ENCODE measurements at places on chromosomes 11 and 22.

DNA sequence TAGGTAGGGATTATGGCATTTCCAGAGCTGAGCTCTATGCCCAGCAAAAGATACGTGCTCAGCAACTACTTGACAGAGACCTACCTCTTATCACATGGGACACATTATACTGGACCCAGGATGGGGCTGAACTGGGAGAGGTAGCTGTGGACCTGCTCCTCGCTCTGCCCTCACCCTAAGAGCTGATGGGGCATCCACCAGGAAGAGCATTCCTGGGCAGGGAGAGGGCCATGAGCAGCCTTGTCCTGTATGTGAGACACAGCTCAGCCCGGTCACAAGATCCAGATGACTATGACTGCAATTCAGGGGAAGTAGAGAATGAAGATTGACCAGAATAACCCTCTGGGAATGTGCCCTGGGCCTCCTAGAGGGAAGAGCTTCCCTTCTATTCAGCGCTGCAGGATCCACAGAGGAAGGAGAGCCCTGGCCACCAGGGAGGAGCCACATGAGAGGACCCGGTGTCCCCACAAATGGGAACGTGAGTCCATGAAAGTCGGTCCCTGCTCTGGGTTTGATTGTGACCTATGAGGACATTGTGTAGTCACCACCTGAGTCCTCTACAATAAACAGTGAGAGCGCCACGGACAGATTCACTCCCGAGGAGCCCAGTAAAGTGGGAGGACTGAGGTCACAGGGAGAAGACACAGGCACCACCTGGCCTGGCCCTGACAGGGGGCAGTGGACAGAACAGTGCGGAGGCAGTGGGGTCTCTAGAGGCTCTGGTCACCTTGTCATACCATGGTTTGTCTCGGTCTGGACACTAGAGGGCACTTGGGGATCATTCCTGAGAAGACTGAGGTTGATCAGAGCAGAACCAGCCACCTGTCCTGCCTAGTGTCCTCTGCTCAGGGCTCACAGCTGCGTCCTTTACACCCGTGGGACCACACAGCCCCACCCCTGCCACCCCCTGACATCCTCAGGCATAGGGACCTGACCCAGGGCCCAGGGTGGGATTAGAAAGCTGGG, 99.5 kb downstream of the ZNF280B start:
- peak; percentile 54 for DNase-seq

GRCh38 chr22:48299124-48299523, 1528.5 kb downstream of the BRD1 start:
- no peak for DNase-seq

- no peak for DNase-seq
Measured at GRCh38 chr11:130315354-130315970, 745 bp upstream of the ZBTB44 start.

GRCh38 chr11:64869571-64870175, 8.7 kb downstream of the EHD1 start:
- no peak for DNase-seq

DNA sequence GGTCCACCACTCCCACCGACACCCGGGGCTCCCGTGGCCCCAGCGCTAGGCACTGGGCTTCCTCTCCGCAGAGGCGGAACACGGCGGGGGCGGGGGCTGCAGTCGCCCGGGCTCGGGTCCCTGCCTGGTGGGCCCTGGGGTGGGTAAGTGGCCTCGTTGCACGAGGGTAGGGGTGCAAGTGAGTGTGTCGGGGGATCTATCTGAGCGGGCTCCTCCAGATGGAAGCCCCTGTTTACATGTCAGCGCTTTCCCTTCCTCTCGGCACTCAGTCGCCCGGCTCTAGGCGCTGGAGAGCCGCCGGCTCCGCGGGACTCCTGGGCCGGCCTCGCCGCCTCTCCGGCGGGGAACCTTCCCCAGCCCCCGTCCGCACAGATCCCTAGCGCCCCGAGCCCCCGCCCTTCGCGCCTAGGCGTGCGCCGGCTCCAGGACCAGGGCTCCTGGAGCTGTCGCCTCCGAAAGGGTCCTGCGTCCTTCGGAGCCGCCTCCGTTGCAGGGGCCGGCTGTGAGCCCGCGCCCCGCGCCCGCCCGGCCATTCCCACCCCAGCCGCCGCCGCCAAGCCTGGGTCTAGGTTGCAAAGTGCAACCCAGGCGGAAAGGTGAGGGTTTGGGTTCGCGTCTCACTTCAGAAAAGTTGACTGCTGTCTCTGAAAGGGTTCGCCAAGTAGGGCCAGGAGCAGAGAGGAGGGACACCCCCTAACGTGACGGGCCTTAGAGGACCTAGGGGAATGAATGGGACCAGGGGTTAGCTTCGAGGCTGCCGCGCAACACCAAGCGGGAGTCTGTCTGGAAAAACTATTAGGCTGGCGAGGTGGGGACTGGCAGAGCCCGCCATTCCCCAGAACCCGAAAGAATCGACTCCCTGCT, 978 bp downstream of the FLI1 start:
- DNase-seq: no peak

GRCh38 chr22:44380756-44381486, 68.2 kb upstream of the SHISAL1 start:
- peak; percentile 81 for DNase-seq

GRCh38 chr22:29629903-29630516, 26.6 kb downstream of the NF2 start:
- no peak for DNase-seq

DNA sequence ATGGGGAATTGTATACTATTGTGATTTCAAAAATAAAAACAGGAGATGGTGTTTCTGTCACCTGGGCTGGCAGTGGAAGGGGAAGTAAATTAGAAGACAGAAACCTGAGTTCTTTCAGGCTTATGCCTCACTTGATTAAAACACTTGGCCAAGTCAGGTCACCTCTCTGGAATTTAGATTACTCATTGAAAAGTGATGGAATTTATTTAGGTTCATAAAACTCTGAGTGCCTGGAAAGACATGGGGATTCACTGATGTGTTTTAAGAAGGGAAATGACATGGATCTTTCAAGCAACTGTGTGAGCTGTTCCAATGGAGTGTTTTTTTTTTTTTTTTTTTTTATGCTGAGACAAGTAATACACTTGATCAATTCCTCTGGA, 400.1 kb downstream of the TMEM135 start:
- no peak for DNase-seq

GRCh38 chr11:119168471-119169281, at the start of gene NLRX1:
Gene NLRX1 (plus strand): TSS chr11:119168725. CDS start chr11:119171404, 2,679 bp downstream.
- DNase-seq: peak; percentile 74

DNA sequence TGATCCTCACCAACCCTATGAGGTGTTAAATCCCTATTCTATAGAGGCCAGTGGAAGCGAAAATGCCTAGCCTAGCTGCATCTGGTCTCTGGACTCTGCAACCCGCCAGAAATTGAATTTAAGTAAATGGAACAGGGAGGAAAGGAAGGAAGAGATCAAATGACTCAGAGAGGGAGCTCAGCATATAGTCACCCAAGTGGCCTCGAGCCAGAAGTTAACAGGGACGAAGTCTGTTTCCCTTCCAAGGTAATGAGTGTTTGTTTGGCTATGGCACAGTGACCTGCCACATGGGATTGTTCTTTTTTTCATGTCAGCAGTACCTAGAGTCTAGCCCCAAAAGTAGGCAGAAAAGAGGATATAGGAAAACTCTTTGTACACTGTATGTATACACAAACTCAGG, 66.3 kb downstream of the PAK1 start:
- peak; percentile 22 for DNase-seq

All from SHP77 (cell line).